ENCODE measurements at places on chromosomes 5 and 9.

- DNase-seq, result peak; percentile 54
These were observed 63.8 kb upstream of the ANKH start for GRCh38 chr5:14935341-14935740.

DNA sequence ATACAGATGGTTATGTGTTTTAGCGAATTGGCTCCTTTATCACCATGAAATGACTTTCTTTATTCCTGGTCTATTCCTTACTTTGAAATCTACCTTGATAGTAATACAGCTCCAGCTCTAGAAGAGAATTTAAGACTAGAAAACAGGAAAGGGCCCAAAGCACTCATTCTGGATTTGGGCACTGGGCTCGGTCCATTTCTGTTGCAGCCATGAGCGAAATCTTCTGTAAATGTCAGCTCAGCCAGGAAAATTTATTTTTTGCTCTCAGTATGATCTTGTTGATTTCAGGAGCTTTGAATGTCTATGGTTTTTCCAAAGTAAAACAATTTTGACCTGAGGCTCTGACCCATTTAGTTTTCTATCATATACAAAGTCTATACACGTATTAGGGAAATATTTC, 104.1 kb downstream of the DIRAS2 start:
- no peak for DNase-seq

GRCh38 chr5:1104327-1105006, 7.4 kb downstream of the SLC12A7 start:
- DNase-seq, result peak; percentile 53

- no peak for DNase-seq
These were observed 229.9 kb downstream of the PIK3R1 start for GRCh38 chr5:68445257-68446069.

Data from suppressor macrophage treated with lipopolysaccharide for 4 hours (primary cell).